SJCRH30 (cell line): ENCODE measurements at places on chromosomes 3 and 15. TPM values are rescaled to one million over a fixed set of nuclear protein-coding genes. Genes with fewer than 3 reads are reported as not detected.

Gene FAM107A
- 2.0 and 2.6 TPM in 2 replicates for total RNA-seq

Gene ADPRH
- 0.06 and 0.15 TPM in 2 replicates for total RNA-seq

DNA sequence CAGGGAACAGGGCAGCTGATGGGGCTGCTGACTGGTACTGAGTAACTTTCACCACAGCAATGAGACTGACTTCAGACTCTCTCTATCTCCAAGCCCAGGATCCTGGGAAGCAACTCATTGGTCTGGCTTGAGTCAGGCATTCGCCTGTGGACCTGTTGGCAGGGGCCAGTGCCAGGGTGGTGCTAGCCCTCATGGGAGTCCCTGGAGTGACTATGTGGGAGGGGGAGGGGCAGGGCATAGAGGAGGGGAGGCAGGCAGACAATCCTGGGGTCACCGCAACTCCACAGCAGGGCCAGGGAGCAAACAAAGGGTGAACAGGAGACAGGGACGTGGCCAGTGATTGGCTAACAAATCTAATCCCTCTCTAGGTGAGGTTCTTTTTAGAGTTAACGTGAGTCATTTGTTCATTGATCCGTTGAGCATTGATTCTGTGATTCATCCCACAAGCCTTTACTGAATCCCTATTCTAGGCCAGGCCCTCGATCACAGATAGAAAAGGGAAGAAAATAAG lies 71.8 kb downstream of the CEMIP start:
- DNase-seq: no peak

DNA sequence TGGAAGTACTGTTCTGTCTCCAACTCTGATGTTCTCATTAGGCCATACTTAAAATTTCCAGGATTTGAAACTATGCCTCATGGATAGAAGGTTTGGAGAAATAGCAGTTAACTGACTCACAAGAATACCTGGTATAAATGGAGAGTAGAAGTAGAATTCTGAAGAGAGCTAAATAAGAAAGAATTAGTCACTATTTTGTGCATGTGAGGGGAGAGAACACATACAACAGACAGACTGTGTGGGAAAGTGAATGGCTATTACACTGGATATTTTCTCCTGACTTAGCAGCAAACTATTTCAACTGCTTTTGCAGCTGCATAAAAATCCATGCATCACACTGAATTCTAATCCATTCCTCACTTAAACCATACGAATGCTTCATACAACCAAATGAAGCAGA lies 71.3 kb downstream of the C3orf70 start:
- no peak for DNase-seq

DNA sequence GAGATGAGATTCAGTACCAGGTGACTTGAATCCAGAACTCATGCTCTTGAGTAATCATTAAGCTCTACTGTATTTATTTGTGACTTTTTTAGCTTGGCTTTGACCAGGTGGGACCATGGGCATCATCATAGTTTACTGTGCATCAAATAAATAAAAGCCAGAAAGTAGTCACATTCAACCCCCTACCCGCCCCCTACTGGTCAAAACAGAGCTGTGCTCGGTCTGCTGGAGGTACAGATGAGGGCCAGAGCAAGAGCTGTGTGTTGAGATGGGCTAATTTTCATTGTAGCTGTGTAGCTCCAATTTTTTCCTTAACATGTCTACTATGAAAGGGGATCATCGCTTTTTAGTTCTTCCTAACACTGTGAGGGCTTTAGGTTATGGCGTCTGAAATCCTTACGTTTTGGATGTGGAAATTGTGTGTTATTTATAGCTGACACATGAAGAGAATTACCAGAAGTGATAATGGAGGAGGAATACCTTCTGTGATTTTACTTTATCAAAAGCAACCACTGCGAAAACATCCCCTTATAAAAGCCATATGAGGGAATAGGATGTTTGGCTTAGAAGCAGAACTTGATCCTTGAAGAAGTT lies 375.1 kb downstream of the PTPRG start:
- peak; percentile 11 for DNase-seq

DNA sequence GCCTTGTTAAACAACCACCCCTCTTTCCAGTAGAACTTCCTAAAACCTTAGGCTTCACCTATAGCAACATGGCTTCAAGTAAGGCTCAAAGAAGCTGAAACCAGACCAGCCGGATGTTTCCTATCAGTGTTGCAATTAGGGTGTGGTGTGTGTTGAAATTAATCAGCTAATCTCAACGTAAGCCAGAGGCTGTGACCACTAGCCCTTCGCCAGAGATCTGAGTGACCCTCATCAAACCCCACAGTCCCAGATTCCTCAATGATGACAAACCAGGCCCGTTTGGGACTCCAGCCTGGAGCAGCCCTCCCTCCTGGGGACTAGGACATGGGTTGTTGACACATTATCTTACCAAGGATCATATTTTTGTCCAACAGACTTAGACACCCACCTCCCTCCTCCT lies 27.3 kb downstream of the CYP11A1 start:
- no peak for DNase-seq

Gene RTP3
- total RNA-seq: not detected in 2 replicates

GRCh38 chr3:42366550-42366949 lies 43.9 kb downstream of the LYZL4 start:
- no peak for DNase-seq

- no peak for DNase-seq
Measured at GRCh38 chr15:56725386-56725785, 7.9 kb downstream of the ZNF280D start.

- no peak for DNase-seq
Measured at GRCh38 chr3:114494498-114494897, 200.7 kb downstream of the TIGIT start.

- no peak for DNase-seq
Measured at GRCh38 chr15:100042558-100042957, 299.2 kb downstream of the ADAMTS17 start.

DNA sequence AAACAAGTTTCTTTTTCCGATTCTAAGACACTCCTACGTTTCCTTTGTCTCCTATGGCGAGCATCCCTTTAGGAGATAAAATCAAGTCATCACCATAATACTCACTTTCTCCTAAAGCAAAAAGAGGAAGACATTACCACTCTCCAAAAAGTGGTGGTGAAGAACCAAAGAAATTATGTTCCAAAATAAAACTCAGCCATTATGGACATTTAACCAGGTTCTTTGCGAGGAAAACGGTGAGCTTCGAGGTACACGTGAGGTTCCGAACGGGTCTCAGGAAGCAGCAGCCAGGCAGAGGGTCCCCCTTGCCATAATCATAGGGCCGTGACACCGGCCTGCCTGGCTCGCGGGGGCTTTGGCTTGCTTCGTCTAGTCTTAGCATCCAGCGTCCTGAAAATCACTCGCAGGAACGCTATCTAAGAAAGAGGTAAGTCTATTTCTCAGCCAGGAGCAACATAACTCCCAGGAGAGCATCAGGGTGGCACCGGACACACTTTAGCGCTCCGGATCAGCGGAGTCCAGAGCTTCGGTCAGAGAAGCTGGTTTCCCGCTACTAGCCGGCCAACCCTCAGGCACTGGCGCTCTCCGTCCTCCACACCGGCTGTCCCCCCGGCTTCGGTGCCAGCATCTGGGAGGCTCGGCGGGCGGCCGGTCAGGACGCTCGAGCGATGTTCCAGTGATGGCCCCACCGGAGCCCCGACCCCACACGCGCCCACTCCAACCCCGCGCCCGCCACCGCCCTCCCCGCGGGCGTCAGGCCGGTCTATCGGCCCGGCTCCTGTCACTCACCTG lies 581 bp downstream of the IP6K1 start:
- peak; percentile 48 for DNase-seq

GRCh38 chr15:69713726-69714559 lies 261.3 kb downstream of the RPLP1 start:
- DNase-seq: no peak

GRCh38 chr3:123072152-123072551 lies 5.3 kb downstream of the PDIA5 start:
- no peak for DNase-seq

- peak; percentile 13 for DNase-seq
Measured at GRCh38 chr15:38758043-38758442, 193.4 kb upstream of the RASGRP1 start.

Gene CFAP92
- total RNA-seq: 0.12 TPM in 1 of 2 replicates, not detected in the other

Gene SLITRK3
- total RNA-seq: not detected in 2 replicates

GRCh38 chr3:160977773-160978172 lies 127.4 kb downstream of the B3GALNT1 start:
- no peak for DNase-seq

Gene TRAT1
- 0.08 TPM in 1 of 2 replicates, not detected in the other for total RNA-seq

Gene HCLS1
- 0.68 and 1.9 TPM in 2 replicates for total RNA-seq
